Tibial nerve (tissue), 4 donors: ENCODE measurements at places on chromosomes 7 and 10.

DNA sequence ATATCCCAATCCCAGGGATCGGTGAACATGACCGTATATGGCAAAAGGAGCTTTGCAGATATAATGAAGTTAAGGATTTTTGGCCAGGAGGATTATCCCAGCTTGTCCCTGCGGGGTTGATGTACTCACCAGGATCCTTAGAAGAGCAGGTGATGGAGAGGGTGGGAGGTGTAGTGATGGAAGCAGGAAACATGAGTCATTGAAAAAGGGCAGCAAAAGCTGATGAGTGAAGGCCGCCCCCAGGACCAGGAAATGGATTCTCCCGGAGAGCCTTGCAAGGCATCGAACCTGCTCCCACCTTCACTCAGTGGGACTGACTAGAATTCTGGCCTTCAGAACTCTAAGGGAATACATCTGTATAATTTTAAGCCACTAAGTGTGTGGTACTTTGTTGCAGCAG lies 5.2 kb upstream of the NUPR2 start:
- peaks cover 11% of the 10 kb centered on the region for H3K27me3 ChIP-seq
- no peak for DNase-seq
- H3K36me3 ChIP-seq, result no peaks in the 10 kb centered on the region
- no peaks in the 10 kb centered on the region for H3K4me1 ChIP-seq
- H3K4me3 ChIP-seq, result no peak overlapping the region

DNA sequence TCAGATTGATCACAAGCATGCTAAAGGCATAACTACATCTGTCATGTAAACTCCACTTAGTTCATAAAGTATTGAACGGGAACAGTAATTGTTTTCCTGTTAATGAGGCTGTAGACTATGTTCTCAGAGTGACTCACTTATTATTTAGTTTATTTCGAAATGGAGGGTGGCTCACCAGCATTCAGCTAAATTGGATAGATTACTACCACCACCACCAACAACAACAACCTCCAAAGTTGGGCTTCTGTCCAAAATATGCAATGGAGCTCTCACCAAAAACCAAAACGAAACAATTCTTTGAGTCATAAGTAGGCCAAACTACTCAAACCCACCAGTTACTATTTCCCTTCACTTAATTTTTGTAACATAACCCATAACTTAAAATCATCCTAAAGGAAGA lies 127.9 kb upstream of the NRBF2 start:
- no peaks in the 10 kb centered on the region for H3K36me3 ChIP-seq
- no peak overlapping the region for H3K27ac ChIP-seq
- no peak overlapping the region for H3K4me3 ChIP-seq
- DNase-seq, result no peak

GRCh38 chr10:51867956-51868355 lies 168.6 kb upstream of the CSTF2T start:
- no peak overlapping the region for H3K4me3 ChIP-seq
- H3K36me3 ChIP-seq, result no peaks in the 10 kb centered on the region
- H3K4me1 ChIP-seq, result peaks cover 4% of the 10 kb centered on the region
- no peaks in the 10 kb centered on the region for H3K27me3 ChIP-seq
- no peak for DNase-seq
- H3K27ac ChIP-seq, result no peak overlapping the region

- H3K36me3 ChIP-seq, result no peaks in the 10 kb centered on the region
- H3K4me3 ChIP-seq, result no peak overlapping the region
Observed at GRCh38 chr7:96330193-96330592, 8.3 kb upstream of the SLC25A13 start.

DNA sequence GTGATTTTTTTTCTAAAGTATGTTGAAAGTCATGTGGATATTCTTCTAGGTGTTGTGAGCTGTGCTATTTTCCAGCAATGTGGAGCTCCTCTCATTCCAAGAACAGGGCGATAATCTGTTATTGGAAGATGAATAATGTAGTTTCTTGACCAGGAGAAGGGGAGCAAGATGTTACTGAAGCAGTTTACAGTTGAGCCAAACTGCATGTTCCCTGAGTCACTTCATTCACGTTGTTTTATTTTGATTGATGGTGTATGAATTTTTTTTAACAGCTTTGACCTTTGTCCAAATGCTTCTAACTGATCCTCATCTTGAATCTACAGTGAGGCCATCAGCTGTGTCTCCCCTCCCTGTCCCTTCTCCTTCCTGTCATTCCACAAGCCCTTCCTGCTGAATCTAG lies 277.1 kb upstream of the KLF6 start:
- H3K36me3 ChIP-seq, result no peaks in the 10 kb centered on the region
- H3K27ac ChIP-seq, result no peak overlapping the region
- DNase-seq, result no peak
- H3K4me3 ChIP-seq, result no peak overlapping the region
- H3K27me3 ChIP-seq, result no peaks in the 10 kb centered on the region

DNA sequence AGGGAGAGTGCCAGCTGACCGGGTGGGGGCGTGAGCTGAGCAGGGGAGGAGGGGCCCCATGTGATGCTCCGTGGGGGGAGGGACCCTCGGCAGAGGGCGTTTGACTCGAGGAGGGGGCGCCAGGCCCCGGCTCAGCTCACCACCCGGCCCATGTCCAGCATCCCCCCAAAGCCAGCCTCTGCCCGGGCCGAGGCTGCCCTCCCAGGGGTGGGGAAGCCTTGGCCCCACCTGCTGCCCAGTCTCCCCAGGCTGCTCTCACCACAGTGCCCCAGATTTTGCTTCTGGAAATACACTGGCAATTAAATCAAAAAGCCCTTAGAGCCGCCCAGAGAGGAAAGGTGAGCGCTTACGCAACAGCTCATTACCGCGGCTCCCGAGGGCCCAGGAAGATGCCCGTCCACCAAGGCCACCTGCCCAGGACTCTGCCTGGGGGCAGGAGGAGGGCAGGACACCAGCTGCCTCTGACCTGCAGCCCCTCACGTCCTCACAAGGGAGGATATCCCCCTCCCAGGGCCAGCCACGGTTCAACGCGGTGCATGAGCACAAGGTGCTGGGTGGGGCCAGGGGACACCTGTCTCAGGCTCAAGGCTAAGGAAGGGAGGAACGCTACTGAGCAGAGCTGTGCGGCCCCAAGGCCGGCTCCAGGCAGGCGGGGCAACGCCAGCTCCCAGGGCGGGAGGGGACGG lies 70.0 kb upstream of the INPP5A start:
- no peaks in the 10 kb centered on the region for H3K36me3 ChIP-seq
- H3K27ac ChIP-seq, result peak overlapping the region; percentile 95

GRCh38 chr7:35021445-35021844 lies 15.8 kb downstream of the DPY19L1 start:
- H3K36me3 ChIP-seq, result no peaks in the 10 kb centered on the region
- no peaks in the 10 kb centered on the region for H3K4me1 ChIP-seq
- no peak overlapping the region for H3K27ac ChIP-seq
- H3K4me3 ChIP-seq, result no peak overlapping the region
- no peaks in the 10 kb centered on the region for H3K27me3 ChIP-seq

DNA sequence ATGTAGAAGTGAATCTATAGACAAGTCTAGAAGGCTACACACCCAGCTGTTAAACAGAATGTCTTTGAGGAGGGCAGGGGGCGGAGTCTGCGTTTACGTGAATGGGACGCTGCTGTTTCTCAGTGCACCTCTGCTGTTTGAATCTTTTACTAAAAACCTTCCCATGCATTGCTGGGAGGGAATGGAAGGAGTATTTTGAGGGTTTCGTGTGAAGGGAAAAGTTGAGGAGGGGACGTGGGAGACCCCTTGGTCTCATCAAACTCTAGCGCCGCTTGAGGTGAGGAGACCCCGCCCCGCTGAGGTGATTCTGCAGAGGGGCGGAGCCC lies 492 bp upstream of the VCL start:
- H3K27ac ChIP-seq, result peak overlapping the region; percentile 70
- H3K4me1 ChIP-seq, result peaks cover 10% of the 10 kb centered on the region
- H3K27me3 ChIP-seq, result no peaks in the 10 kb centered on the region
- no peak for DNase-seq
- peak overlapping the region; percentile 80 for H3K4me3 ChIP-seq

DNA sequence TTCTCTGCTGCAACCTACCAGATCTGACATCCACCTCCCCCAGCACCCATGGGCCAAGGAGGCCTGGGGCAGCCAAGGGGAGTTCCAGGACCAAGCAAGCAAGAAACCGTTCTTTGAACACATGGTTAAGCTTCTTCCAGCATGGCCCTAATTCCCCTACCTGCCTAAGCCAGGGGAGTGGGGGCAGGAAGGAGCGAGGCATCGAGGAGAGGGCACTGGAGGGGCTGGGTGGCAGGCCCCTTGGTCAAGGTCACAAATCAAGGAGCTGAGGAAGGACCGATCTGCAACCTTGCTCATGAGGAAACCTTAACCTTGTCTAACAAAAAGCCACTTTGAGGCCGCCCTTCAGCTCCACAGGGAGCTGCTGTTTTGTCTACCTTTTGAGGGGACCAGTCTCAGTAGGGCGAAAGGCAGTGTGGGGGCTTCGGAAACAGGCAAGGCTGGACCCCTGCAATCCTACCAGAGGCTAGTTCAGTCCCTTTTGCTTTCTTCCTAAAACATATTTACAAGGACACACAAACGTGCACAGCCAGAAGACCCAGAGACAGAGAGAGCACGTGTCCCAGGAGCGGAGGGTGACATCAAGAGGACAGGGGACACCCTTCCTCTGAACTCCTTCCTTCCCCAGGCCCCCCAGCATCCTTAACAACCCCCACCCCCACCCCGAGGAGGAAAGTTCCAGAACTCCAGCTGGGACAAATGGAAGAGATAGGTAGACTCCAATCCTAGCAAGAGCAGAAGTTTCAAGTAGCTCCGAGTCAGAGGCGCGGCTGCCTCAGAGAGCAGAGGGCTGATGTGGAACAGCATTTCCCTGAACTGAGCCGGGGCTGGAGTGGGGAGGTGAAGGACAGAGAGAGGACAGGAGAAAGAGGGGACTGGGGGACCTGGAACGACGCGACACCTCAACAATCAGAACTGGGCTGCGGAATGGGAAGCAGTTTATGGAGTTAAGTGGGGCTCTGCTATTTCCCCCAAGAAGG lies 28.2 kb downstream of the SPOCK2 start:
- H3K36me3 ChIP-seq, result peaks cover 8% of the 10 kb centered on the region
- H3K4me3 ChIP-seq, result no peak overlapping the region
- no peak for DNase-seq
- H3K27ac ChIP-seq, result no peak overlapping the region
- no peaks in the 10 kb centered on the region for H3K4me1 ChIP-seq

DNA sequence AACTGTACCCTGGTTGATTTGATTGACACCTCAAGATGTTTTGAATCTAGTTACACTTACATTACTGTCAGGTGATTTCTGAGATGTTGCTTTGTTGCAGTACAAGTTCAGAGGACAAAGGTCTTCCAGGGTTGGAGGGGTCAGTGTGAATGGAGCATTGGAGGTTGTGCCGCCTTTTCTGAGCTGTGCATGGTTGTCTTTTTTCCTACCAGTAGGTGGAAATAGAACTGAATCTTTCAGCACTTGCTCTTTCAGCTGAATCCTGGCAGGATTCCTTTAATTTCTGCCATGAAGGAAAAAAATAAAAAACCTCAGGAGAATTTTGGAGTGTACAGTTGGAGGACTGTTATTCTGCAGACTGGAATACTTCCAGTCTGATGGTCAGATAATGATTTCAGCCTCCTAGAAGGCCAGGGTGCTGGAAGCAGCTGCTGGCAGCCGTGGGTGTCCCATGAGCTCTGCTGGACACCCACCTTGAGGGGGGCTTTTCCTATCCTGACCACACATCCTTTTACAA lies 82.7 kb downstream of the PLCE1 start:
- peak overlapping the region; percentile 36 for H3K27ac ChIP-seq
- H3K4me1 ChIP-seq, result no peaks in the 10 kb centered on the region
- no peak overlapping the region for H3K4me3 ChIP-seq
- H3K27me3 ChIP-seq, result no peaks in the 10 kb centered on the region

- H3K27me3 ChIP-seq, result no peaks in the 10 kb centered on the region
- no peak overlapping the region for H3K27ac ChIP-seq
- H3K4me1 ChIP-seq, result peaks cover 15% of the 10 kb centered on the region
- no peak for DNase-seq
- no peaks in the 10 kb centered on the region for H3K36me3 ChIP-seq
Observed at GRCh38 chr7:37098762-37099161, 349.9 kb downstream of the ELMO1 start.

DNA sequence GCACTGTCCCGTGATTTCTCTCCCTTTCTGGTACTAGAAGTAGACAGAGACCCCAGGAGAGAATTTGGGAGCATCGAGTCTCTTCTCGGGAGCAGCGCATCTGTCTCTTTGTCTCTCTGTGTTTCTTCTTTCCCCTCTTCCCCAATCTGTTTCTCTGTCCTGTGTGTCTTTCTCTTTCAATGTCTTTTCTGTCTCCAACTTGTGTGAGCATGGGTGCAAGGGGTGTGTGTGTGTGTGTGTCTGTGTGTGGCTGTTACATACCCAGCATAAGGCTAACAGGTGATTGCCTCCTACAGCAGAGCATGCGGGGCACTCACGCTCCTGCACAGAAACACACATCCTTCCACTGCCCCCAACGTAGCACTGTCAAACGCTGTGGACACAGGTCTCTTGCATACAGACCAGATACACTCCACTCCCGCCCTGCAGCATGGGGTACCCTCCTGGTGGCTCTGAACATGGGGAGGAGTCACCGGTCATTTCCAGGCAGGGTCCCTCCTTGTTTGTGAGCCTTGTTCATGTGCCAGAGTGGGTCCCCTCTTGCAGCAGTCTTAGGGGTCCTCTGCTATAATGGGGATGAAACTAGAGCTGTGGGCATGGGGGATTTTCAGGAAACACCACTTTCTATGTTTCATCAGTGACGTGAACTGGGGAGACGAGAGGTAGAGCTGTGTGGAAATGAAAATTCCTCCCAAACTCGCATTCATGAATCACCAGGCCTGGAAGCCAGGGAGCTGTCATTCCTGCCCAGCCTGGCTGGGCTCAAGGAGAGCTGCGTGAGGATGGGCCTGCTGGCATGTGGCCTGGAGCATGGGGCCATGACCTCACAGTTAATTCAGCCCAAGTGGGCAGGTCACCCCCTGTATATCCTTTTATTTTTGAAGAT lies 980 bp downstream of the ADAMTS14 start:
- no peak for DNase-seq
- H3K4me3 ChIP-seq, result peak overlapping the region; percentile 27
- H3K4me1 ChIP-seq, result no peaks in the 10 kb centered on the region

DNA sequence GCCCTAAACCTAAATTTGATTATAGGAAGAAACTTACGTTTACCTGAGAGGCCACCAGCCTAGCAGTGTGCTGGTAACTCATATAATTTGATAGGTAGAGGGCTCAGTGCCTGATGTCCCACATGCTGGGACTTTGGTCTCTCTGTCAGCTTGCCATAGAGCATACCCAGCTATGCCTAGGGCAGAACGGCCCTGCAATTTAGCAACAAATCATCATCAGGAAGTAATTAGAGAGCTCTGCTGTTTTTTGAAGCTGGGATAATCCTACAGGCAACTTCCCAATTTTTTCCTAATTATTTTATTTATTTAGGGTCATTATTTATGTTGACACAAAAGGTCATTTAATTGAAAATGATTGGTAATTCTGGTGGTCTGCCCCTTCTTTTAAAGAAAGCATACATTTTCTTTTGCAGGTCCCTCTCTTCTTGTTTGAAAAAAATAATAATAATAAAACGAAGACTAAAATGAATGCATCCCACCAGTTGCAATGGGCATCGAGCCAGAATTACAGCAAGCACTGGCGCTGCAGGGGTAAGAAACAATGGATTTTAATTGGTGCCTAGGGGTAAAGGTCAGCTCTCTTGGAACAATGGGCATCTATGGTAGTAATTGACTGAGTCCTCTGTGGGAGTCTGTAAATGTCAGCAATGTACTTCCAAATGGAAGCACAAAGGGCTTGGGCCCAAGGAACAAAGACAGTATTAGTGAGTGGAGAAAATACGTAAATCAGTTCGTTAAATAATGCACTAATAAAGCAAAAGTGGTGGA lies 348.0 kb downstream of the SORCS1 start:
- H3K27ac ChIP-seq, result peak overlapping the region; percentile 73
- H3K36me3 ChIP-seq, result no peaks in the 10 kb centered on the region
- no peak for DNase-seq
- H3K4me3 ChIP-seq, result no peak overlapping the region
- H3K4me1 ChIP-seq, result peaks cover 46% of the 10 kb centered on the region

GRCh38 chr7:142860968-142861367 lies 6.1 kb downstream of the EPHB6 start:
- H3K4me1 ChIP-seq, result peaks cover 4% of the 10 kb centered on the region
- H3K27ac ChIP-seq, result no peak overlapping the region
- no peak for DNase-seq
- no peaks in the 10 kb centered on the region for H3K36me3 ChIP-seq
- no peak overlapping the region for H3K4me3 ChIP-seq
